Karpas-422 (cell line): ENCODE measurements at places on chromosomes 6 and 20. TPM values are rescaled to one million over a fixed set of nuclear protein-coding genes. Genes with fewer than 3 reads are reported as not detected.

GRCh38 chr6:106608080-106608668, 21.1 kb downstream of the RTN4IP1 start:
- H3K4me3 ChIP-seq = peak overlapping the region; percentile 9; the same call in 1 of the 2 replicates
- peaks cover 67% of the 10 kb centered on the region for H3K4me1 ChIP-seq
- H3K27me3 ChIP-seq = no peaks in the 10 kb centered on the region
- peak; percentile 93 for DNase-seq

DNA sequence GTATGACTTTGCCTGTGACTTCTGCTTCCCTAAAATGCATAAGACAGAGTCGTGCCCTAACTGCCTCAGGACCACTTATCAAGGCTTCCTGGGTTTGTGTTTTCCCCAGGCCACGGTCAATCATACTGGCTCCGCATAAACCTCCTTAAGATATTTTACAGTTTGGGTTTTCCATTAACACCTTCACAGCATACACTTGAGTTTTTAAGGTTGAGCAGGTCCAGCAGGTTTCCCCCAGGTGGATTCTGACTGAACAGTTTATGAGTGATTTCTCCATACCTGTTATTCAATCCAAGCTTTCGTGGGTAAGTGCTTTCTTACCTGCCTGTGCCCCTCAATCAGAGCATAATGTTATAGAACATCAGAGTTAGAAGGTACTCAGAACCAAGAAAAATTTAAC, 39.3 kb downstream of the NINL start:
- peak; percentile 17 for DNase-seq
- no peaks in the 10 kb centered on the region for H3K36me3 ChIP-seq
- no peaks in the 10 kb centered on the region for H3K27me3 ChIP-seq
- H3K4me1 ChIP-seq = peaks cover 12% of the 10 kb centered on the region

Gene MDFI
- not detected in 2 replicates for total RNA-seq

Gene BMP7
- total RNA-seq = not detected in 2 replicates

DNA sequence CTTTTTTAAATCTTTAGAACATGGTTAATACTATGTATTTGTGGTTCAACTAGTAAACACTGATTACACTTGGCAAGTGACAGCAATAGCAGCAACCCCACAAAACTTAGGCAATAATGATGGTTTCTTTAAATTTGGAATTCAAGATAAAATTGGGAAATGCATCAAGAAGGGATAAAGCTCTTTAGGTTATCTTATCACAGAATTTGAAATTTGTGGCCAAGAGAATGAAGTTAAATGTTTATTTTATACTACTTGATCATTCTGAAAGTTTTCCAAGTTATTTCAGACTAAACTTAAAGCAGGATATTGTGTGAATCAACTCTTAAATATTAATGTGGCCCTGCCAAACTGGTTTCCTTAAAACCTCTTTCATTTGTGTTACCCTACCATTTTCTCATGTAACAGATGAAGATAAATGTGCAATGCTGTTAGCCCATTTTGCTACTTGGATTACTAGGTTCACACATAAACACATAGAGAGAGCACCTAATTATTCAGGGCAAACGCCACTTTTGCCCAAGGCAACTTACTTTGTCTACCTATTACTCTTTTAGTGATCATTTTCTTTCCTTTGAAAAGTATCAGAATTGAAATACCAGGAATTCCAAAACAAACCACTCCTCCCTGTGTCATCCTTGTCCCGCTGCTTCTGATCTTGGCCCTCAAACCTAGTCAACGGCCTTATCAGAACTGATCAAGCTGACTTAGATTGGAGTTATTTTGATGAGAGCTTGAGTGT, 186.7 kb upstream of the TENT5A start:
- DNase-seq = no peak
- no peaks in the 10 kb centered on the region for H3K4me1 ChIP-seq
- no peaks in the 10 kb centered on the region for H3K36me3 ChIP-seq
- no peaks in the 10 kb centered on the region for H3K27me3 ChIP-seq
- no peak overlapping the region for H3K4me3 ChIP-seq

- no peak overlapping the region for H3K4me3 ChIP-seq
- no peaks in the 10 kb centered on the region for H3K4me1 ChIP-seq
- H3K27ac ChIP-seq = no peak overlapping the region
Observed at GRCh38 chr20:25364180-25364788, 26.4 kb downstream of the ABHD12 start.

Gene KIAA1586
- total RNA-seq = 12.3 and 12.7 TPM in 2 replicates

DNA sequence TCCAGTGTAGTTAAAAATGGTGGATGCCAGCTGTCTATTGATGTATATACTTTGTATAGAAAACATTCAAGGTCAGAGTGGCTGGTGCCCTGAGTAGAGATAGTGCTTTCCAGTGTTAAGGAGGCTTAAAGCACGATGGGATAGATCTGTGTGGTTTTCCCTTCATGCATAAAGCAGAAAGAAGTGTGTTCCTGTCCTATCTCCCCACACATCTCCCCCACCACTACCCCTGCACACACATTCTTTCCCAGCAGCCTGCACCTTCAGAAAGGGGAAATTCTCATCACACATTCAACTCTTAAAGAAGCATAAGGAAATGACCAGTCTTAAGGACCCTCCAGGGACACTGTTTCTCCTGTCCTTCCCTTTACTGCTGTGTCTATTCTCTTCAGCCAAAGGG, 221.7 kb upstream of the TAB2 start:
- H3K4me1 ChIP-seq = no peaks in the 10 kb centered on the region
- no peak overlapping the region for H3K27ac ChIP-seq
- H3K36me3 ChIP-seq = no peaks in the 10 kb centered on the region
- H3K4me3 ChIP-seq = no peak overlapping the region
